ENCODE measurements at places on chromosomes 2 and 18. TPM values are rescaled to one million over a fixed set of nuclear protein-coding genes. Genes with fewer than 3 reads are reported as not detected.

The GPR39 gene
- not detected for total RNA-seq

The TNS1 gene
- total RNA-seq = 38.2 TPM

The DSG2 gene
- 0.07 TPM for total RNA-seq

The LTBP1 gene
- total RNA-seq = 9.5 TPM

The PJVK gene
- total RNA-seq = 0.80 TPM

The CCDC121 gene
- 1.4 TPM for total RNA-seq

The CSRNP3 gene
- total RNA-seq = not detected

The PKDCC gene
- 1.1 TPM for total RNA-seq

The CPO gene
- total RNA-seq = not detected

The ST8SIA3 gene
- total RNA-seq = not detected

The CCDC141 gene
- 0.13 TPM for total RNA-seq

The MYO5B gene
- 0.27 TPM for total RNA-seq

The TLX2 gene
- not detected for total RNA-seq

The DSC2 gene
- total RNA-seq = 0.14 TPM

The DSC3 gene
- under 0.01 TPM for total RNA-seq

The DAW1 gene
- 9.0 TPM for total RNA-seq

The TPO gene
- total RNA-seq = not detected

The RGPD4 gene
- not detected for total RNA-seq

The ZNF24 gene
- total RNA-seq = 42.3 TPM

The DARS1 gene
- 113 TPM for total RNA-seq

The LOXHD1 gene
- total RNA-seq = not detected

The EGR4 gene
- not detected for total RNA-seq

The DSG1 gene
- total RNA-seq = not detected

The NXPH2 gene
- total RNA-seq = not detected

The GCG gene
- not detected for total RNA-seq

The UGT1A8 gene
- total RNA-seq = not detected

The IL1RL2 gene
- total RNA-seq = 0.07 TPM
